T-helper 2 cell (primary cell): ENCODE measurements at places on chromosomes 7 and 10.
A peak's percentile ranks its signal among the peaks of the same experiment; 100 is the strongest.

DNA sequence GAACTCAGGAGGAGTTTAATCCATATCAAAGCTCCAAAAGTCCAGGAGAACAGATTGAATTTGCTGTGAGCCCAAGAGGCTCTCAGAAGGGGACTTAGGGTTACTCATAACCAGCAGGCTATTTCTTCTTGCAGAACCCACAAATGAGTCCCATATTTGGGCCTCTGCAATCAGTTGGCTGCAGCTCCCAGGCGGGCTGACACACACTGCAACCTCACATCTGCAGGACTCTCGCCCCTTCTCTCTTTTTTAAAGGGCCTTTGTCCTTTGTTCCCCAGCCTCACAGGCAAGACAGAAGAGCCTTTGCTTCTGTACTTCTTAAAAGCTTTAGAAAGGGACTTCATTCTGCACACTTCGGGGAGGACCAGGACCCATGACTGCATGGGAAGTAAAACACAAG, 26.7 kb downstream of the CREB3L2 start:
- DNase-seq: no peak

DNA sequence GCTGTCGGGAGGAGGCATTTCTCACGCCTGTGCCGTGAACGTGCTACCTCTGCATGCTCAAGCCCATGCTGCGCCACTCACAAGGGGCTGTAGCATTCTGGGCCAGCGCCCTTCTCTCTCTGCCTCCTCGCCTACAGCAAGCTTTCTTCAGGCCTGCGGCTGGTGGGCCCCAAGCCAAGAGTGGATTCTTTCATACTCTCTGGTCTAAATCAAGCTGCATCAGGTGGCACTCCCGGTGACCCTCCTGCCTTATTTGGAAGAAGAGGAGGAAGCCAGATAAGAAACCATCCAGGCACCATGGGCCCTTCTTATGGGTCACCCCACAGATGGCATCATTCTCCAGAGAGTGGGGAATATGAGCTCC, 86.7 kb upstream of the DUSP5 start:
- DNase-seq: no peak

- DNase-seq: no peak
Measured at GRCh38 chr7:16661924-16662323, 15.9 kb downstream of the BZW2 start.

GRCh38 chr7:19537942-19538401, 170.9 kb downstream of the POLR1F start:
- DNase-seq: no peak

DNA sequence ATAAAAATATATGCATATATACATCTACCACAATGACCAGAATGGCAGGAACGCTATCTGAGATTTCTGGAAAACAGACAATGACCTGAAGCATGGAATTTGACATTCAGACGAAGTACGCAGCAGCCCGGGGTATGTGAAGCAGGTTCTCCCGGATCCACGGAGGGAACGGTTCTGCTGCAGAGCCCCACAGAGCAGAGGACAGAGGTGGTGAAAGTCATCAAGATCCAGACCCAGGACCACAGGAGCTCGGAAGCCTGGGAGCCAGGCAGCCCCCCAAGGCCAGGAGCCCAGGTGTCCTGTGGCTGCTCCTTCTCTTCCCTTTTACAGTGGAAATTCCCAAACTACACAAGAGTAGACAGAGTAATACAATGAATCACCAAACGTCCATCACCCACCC, 42.1 kb upstream of the DNAAF5 start:
- DNase-seq: no peak

- no peak for DNase-seq
Measured at GRCh38 chr10:115882021-115882420, 391.0 kb downstream of the GFRA1 start.

GRCh38 chr7:28200598-28200997, 20.0 kb upstream of the JAZF1 start:
- DNase-seq: no peak

DNA sequence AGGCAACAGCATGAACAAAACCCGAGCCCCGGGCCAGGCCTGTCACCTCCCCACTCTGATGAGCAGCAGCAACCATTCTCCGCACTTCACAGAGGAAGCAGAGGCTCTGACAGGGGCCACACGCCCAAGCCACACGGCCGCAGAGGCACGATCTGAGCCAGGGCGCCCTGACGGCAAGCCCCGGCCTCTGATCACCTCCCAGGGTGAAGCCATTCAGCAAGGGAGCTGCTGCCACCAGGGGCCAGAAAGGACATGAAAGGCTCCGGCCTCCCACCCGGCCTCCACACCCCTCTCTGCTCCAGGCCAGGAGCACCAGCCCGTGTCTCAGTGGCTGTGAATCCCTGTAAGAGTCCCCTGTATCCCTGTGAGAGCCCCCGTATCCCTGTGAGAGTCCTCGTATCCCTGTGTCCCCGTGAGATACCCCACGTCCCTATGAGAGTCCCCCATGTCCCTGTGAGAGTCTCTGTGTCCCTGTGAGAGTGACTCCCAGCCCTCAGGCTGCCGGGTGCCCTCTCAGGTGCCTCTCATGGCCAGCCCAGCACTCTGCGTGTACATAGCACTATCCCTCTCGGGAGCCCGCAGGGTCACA, 187.8 kb downstream of the MAD1L1 start:
- no peak for DNase-seq

- DNase-seq: peak; percentile 51
Measured at GRCh38 chr10:61896854-61897661, 4.4 kb upstream of the ARID5B start.

- DNase-seq: no peak
Measured at GRCh38 chr10:3889961-3890522, 105.0 kb upstream of the KLF6 start.

DNA sequence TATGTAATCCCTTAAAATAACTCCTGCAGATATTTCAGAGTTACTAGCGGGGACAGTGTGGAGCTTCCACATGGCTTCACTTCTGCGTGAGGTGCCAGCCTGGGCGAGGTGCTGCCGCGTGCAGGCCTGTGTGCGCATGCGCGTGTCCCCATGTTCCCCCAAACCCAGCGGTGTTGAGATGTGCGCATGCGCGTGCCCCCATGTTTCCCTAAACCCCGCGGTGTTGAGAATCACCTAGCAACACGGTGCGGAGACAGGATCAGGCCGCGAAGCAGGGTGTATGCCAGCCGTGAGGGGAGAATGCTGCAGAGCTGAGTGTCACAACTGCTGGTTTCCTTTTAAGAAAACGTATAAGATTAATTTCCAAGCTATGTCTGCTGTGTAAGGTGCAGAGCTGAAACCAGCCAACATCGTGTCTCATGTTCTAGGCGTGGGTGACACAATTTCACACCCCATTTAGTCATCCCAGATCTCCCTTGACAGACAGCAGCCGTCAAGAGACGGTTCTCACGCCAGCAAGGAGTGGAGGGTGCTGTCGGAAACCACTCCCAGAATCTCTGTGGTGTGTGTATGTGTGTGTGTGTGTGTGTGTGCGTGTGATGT, 71.9 kb upstream of the ADARB2 start:
- DNase-seq: peak; percentile 9

GRCh38 chr7:76338298-76339084, 20.3 kb downstream of the YWHAG start:
- no peak for DNase-seq

DNA sequence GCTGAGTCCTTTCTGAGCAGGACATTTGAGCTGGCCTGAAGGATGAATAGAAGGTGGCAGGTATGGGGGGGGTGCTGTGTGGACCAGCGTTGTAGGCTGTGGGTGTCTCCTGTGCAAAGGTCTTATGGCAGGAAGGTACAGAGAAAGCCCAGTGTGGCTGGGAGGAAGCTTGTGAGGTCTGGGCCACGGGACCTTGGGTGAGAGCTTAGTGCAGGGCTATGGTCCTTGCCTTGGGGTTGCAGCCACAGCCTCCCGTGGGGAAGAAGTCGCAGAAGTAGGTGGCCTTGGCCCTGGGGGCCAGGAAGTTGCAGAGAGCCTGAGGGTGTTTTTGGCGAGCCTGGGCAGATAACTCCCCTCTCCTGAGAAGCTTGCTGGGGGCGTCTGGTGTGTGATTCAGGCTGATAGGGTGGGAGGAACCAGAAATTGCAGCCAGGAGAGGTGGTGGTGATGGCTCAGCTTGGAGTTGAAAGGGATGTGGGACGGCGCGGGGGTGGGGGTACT, 172.0 kb upstream of the TNRC18 start:
- no peak for DNase-seq
